ENCODE measurements at places on chromosomes 5 and 9.

- no peak for DNase-seq
Observed at GRCh38 chr9:131439224-131439623, 45.3 kb downstream of the PRRC2B start.

DNA sequence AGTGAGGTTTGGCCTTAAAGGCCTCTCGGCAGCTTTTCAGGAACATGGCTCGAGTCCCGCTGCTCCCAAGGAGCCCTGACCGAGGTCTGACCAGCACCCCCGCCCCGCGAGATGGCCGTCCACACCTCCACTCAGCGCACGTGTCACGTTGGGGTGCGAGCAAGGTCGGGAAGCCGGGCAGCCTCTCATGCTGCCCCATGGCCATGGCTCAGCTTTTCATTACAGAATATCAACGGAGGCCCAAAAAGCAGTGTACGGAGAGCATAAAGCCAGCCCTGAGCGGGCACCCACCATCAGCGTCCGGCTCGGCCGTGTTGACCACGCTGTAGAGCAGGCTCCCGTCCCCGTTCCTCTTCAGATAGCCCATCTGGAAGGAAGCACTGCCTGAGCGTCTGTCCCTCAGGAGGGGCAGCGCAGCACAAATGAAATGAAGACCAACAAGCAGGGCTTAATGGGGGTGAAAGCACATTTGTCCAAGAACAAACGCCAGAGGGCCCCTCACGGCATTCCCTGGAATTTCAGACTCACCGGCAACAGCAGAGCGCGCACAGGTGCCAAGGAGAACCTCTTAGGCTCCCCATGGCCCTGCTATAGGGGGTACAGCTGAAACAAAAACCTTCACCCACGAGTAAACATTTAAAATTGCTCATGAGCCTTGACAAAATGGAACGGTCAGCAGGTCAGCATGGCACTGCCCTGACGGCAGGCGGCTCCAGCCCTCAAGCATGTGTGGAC, 11.6 kb downstream of the BRD9 start:
- no peak for DNase-seq

DNA sequence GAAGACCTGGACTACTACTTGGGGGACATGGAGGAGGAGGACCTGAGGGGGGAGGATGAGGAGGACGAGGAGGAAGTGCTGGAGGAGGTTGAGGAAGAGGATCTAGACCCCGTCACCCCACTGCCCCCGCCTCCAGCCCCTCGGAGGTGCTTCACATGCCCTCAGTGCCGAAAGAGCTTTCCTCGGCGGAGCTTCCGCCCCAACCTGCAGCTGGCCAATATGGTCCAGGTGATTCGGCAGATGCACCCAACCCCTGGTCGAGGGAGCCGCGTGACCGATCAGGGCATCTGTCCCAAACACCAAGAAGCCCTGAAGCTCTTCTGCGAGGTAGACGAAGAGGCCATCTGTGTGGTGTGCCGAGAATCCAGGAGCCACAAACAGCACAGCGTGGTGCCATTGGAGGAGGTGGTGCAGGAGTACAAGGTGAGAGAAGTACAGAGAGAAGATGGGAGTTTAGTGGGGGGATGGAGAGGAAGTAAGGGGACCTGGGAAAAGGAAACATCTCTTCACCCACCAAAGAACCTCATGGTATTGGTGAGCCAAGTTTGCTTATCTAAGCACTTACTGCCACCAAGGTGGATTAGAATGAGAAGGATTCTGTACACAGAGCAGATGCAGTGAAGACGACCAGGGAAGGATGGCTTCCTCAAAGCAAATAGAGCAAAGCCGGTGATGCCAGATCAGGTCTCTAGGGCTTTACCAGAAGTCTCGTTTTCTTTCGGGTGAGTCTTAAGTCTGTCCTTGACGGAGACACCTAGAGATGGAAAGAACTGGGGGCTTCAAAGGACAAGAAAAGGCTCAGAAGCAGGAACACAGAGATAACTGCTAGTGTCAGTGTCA, 1.5 kb downstream of the TRIM41 start:
- no peak for DNase-seq

- no peak for DNase-seq
Observed at GRCh38 chr5:67290655-67291054, 94.1 kb upstream of the CD180 start.

DNA sequence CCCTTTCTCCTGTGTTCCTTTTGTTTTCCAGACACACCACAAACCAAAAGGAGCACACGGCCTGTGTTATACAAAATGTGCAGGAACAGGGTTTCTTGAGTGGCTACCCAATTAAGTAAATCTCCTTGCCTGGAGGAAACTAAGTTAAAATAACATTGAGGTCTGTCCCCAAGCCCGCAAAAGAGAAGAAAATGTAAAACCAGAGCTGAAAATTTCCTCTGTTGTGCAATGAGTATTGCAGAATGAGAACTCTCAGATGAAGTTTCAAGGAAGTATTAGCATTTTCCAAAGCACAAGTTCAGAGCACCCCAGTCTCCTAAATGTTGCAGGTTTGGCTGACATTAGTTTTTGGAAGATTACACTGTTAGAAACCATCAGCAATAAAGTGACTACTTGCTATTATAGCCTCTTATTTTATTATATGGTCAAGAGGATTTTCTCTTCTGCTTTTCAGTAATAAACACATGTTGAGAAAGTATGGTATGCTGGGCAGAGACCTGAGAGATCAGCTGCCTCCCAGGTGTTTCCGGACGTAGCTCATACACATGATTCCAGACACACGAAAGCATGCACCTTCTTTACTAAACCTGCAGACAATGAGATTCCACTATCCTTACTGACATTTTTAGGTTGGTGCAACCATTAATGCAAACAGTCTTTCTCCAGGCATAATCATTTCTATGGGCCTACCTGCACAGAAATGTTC, 161.3 kb downstream of the SNCAIP start:
- DNase-seq, result no peak

All from NCI-H187 treated with DMSO at 0.1 percent for 48 hours (cell line).